ENCODE measurements at places on chromosomes 1 and 21.

GRCh38 chr1:45051005-45051772 lies 39.1 kb downstream of the UROD start:
- DNase-seq, result no peak

DNA sequence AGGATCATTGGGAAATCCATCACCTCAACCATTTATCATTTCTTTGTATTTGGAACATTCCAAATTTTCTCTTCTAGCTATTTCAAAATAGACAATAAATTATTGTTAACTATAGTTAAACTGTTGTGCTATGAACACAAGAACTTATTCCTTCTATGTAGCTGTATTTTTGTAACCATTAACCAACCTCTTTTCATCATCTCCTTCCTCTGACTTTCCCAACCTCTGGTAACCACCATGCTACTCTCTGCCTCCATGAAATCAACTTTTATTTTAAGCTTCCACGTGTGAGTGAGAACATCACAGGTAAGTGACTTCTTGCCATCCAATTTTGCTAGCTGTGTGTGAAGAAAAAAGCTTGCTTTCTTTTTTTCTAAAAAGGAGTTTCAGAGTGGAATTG lies 418 bp downstream of the IFI44L start:
- no peak for DNase-seq

DNA sequence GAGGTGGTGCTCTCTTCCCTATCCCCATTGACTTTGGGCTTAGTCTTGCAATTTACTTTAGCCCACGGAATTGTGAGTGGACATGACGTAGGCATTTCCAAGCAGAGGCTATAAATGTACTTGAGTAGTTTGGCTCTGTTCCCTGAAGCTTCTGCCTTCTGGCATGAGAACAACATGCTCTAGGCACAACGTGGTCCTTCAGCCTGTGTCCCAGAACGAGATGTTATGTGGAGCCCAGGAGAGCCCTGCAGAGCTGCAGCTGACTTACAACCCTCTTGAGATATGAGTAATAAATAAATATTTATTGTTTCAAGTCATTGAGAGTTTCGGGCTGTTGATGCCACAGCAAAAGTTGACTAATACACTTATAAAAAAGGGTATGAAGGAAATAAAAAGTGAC lies 105.2 kb upstream of the HMGB4 start:
- DNase-seq, result no peak

GRCh38 chr1:92662048-92662447 lies 122.9 kb downstream of the EVI5 start:
- no peak for DNase-seq

GRCh38 chr1:35641233-35641866 lies at the start of gene PSMB2:
TSS of gene PSMB2 (minus strand) at chr1:35641526. CDS start at chr1:35641432, 94 bp downstream.
- DNase-seq, result peak; percentile 93

GRCh38 chr1:22731924-22732720 lies 21.5 kb downstream of the EPHB2 start:
- no peak for DNase-seq
